EL (cell line): ENCODE measurements at places on chromosomes 11 and 22.
A peak's percentile ranks its signal among the peaks of the same experiment; 100 is the strongest.

GRCh38 chr22:49668402-49668801, 159.3 kb downstream of the BRD1 start:
- no peak for DNase-seq

DNA sequence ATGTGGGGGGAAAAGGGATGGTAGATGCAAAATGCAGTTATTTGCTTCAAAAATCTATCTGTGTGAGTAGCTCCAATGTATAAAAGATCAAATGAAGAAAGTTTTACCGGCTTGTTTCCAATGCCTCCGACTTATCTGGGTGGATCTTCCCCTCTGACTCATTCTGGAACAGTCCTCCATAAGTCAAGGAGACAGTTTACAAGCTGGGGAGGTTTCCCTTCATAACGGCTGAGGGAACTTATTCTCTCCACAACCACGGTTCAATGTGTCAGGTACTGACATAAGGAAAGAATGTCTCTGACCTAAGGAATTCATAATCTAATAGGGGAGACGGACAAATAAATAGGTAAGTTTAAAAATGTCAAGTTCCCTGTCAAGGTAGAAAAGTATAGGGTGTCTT, 49.7 kb upstream of the BIRC3 start:
- peak; percentile 71 for DNase-seq

DNA sequence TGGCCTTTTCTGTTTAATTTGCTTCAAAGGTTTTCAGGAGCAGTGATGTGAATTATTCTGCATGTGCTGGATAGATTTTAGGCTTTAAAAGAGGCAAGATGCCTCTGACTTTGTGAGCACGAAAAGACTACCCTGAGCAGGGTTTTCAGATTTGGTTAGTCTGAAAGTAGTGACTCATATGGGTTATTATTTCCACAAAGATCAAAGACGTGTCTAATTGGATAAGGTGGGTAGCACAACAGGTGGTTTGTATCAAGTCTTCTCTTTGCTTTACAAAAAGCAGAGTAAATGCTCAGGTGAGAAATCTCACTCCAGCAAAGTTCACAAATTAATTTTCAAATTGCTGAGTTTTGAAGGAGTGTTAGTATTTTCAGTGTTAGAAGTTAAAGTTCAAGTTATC, 37.6 kb upstream of the DBX1 start:
- no peak for DNase-seq

DNA sequence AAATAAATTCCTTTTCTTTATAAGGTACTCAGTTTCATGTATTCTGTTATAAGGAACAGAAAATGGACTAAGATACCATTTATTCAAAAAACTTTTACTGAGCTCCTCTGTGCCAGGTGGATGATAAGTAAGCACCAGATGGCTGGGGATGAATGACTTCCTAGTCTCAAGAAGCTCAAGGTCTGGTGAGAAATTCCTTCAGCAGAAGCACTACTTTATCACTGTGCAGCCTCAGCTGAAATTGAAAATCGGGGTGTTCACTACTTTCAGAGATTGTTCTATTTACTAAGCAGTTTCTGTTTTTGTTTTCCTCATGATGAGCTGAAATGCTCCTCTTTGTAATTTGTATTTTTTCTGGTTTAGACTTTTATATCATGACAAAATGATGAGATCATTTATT, 7.8 kb downstream of the LDHAL6A start:
- DNase-seq: no peak

DNA sequence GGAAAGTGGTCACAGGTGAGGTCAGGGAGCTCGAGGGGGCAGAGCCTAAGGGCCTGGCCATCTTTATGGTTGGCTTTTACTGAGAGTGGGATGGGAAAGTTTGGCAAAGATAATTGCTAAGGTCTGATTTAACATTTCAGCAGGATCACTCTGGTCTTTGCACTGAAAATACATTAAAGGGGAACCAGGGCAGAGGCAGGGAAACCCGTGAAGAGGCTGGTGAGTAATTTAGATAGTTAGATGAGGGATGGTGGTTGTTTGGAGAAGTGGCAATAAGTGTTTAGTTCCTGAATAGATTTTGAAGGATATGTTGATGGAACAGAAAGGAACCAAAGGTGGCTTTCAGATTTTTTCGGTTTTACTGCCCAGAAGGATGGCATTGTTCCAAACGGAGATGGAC, 50.8 kb downstream of the SCN3B start:
- no peak for DNase-seq

- DNase-seq: no peak
These were observed 312.1 kb downstream of the NTM start for GRCh38 chr11:131682373-131683015.

DNA sequence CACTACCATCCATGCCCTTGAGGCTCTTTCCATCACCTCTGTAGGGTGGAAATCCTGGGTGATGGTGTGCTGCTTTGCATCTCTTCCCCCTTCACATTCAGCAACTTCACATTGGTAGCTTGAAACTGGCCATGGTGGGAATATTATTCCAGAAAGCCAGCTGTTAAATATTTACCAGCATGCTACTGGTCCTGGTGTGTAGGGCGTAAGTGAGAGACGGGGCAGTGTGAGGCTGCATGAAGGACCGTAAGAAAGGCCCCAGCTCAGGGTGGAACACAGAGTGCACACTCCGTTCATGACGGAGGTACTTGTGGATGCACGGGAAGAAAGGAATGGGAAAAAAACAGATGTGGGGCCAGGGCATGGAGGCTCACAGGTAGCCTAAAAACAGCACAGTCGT, 121.3 kb downstream of the PKNOX2 start:
- no peak for DNase-seq

DNA sequence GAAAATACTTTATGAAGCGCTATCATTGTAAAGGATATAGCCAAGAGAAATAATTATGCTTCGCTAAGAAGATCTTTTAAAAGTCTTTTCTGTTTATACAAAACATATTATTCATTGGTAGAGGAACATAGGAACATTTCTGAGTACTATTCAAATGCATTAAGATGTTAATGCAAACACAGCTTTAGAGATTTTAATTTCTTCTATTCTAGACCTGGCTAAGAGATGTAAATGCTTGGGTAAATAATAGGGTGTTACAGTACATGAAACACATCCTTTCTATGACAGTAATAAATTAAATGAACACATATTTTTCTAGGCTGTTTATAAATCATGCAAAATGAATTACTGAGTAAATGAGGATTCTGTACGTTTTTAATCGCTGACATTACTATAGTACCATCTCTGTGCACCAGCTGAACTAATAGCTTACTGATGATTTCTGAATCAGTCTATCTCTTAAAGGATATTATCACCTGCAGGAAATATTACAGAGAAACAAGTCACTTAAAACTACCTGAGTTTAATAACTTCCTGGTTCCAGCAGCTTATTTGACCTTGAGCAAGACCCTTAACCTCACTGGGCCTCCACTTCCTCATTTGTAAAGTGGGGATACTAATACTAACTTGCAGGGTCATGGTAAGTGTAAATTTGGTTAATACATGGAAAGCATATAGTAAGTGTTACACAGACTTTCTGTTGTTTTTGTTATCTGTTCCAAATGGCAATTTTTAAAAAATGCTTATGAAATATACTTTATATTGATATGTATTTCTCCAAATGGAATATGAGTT, 344.9 kb downstream of the DYNC2H1 start:
- no peak for DNase-seq

DNA sequence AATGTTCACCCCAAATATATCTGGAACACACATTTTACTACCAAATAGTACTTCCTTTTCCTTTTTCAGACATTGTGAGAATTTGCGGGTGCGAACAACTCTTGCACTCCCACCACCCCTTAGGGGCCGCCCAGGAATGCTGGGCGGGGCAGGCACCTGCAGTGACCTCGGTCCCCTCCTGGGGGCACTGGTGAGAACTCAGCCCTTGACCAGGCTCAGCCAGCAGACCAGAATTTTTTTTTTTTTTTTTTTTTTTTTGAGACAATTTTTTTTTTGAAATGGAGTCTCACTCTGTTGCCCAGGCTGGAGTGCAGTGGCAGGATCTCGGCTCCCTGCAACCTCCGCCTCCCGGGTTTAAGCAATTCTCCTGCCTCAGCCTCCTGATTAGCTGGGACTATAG, 75.8 kb downstream of the ARHGAP8 start:
- no peak for DNase-seq

- DNase-seq: no peak
These were observed 435 bp upstream of the TAF6L start for GRCh38 chr11:62770778-62771143.

- peak; percentile 23 for DNase-seq
These were observed 769.2 kb downstream of the METTL15 start for GRCh38 chr11:28877340-28877739.

DNA sequence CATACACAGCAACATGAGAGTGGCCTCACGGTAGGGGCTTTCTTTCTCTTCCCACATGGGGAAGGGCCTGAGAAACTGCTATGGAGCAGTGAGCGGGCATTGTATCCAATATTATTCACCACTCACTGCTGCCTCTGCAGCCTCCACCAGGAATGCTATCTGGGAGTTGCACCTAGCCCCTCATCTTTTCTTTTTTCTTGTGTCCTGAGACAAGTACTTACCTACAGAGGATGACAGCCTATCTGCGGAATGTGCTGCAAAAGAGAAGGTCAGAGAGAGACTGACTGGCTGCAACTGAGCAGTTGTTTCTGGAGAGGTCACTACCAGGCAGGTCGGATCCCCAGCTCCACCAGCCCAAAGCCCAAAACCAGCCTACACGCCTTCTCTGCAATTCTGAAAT, 52.1 kb upstream of the HTATIP2 start:
- no peak for DNase-seq

DNA sequence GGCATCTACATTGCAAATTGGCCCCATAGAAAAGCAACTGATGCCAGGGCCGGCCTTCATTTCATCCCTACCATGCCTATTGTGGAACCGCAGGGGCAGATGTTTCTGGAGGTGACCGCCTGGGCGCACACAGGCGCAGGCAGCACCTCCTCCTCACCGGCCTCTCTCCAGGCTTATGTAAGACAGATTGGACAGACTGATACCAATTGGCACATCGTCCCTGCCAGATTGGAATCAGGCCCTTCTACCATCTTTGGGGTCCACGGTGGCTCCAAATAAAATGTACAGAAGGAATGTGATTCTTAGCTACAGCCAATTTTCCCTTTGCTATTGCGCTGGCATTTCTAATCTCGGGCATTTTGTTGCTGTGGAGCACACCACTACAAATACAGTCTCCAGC, 732.6 kb downstream of the NTM start:
- DNase-seq: no peak

DNA sequence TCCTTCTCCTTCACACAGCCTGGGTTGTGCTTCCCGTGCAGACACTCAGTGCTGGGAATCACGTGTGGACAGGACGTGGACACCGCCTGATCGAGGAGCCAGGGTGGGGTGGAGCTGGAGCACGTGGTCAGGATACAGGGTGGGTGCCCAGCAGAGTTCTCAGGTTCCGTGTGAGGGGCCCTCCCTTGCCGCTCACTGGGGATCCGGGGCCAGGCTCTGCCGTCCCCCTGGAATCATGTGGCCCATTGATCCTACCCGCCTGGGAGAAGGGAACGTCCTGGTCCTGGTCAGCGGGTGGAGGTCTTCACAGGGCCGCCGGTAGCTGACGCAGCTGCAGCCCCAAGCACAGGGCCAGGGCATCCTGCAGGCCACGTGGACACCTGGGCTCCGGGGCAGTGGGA, 397.7 kb downstream of the TBC1D22A start:
- DNase-seq: no peak

DNA sequence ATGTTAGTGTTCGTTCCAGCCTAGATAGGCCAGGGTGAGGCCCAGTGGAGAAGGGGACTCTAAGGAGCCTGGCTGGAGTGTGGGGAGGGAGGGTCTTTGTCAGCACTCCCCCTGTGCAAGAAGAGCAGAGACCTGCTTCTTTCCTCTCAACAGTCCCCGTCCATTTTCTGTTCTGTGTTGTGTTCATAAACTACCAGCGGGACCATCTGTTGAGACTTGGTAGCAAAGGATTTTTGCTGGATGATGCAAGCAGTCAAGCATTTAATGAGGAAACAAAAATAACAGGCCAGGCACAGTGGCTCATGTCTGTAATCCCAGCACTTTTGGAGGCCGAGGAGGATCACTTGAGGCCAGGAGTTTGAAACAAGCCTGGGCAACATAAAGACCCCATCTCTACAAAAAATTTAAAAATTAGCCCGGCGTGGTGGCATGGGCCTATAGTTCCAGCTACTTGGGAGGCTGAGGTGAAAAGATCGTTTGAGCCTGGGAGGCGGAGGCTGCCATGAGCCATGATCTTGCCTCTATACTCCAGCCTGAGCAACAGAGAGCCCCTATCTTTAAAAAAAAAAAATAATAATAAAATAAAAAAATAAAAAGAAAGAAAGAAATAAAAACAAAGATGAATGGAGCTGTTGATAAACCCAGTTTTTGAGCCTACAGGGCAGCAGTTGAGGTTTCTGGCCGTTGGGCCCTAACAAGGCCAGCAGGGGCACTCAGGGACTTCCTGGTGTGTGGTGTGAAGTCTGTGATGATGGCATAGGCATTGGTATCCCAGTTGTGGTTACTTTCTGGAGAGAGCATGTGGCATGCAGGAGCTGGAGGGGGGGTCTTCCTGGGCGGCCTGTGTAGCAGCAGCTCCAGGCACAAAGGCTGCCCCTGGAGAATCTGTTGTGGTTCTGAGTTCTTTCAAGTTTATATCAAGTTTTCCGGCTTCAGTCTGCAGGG, 1.7 kb upstream of the TXNRD2 start:
- peak; percentile 93 for DNase-seq

- no peak for DNase-seq
These were observed 59.3 kb upstream of the IZUMO1R start for GRCh38 chr11:94245121-94245520.

GRCh38 chr22:21663738-21664137, 2.1 kb upstream of the PPIL2 start:
- DNase-seq: no peak

DNA sequence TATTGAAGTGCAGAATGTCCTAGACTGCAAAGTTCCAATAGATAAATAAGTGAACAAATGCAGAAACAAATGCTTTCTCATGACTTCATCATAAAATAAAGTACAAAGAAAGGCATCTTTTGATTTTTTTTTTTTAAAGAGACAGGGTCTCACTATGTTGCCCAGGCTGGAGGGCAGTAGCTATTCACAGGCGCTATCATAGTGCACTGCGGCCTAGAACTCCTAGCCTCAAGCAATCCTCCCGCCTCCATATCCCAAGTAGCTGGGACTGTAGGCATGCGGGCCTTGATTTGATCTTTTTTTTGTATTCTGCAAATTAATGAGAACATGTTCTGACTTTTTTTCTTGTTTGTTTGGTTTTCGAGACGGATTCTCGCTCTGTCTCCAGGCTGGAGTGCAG, 2.4 kb downstream of the ARCN1 start:
- DNase-seq: peak; percentile 13

- DNase-seq: no peak
These were observed 371.2 kb downstream of the CTTN start for GRCh38 chr11:70769521-70769920.

GRCh38 chr11:96155627-96156378, 187.2 kb downstream of the MAML2 start:
- DNase-seq: peak; percentile 99
